ENCODE measurements at places on chromosomes 7 and 10.

DNA sequence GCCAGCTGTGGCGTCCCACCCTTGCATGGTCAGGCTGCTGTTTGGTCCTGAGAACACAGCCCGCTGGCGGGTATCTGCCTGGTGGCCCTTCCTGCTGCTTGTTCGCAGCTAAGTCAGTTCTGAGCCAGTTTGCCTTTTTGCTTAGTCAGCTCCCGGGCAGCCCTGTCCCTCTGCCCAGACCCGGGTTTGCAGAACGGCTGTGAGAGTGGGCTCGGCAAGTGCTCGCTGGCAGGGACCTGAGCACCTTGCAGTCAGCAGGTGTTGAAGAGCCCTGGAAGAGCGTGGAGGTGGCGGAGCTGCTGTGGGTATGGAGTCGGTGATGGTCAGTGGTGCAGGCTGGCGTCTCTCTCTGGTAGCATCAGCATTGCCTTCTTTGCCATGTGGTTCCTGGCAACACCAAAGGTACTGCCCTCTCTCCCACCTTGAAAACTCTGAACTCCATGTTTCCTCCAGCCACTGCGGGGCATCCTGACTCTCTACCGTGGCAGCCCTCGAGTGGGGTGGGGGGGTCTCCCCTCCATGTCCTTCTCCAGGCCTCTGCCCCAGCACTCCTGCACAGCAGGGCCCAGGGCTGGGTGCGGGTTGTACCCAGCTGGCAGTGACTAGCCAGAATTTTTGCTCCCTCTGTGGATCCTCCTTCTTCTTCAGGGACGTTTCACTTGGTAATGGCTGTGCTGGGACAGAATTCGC is 4.6 kb downstream of the INPP5A start:
- DNase-seq = no peak

DNA sequence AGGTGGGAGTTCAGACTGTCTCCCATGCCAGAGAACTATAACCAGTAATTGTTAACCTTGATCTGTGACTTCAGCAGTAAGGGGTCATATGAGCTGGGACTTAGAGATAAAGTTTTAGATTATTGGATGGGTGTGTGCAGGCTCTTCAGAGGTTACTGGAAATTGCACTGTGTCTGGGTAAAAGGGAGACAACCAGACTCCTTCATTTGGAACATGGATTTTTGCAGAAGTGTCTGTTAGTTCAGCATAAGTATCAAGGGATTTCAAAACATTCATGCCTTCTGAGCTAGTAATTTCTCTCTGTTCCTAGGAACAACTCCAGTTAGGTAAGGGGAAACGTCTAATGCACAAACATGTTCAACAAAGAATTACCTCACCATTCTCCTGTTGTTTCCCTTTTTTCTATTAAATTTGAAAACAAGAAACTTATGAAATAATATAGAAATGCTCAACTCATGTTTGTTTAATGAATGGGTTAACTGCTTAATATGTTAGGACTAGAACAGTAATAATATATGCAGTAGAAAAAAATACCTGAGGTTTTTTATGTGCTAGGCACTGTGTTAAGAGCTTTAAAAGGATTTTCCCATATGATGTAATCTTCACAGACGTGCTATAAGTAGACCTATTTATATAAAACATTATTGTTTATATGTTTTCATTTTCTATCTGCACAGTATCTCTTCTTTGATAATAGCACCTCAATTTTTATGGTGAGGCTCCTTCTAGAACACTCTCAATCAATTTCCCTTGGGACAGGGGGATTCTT is 233.0 kb downstream of the CACNA2D1 start:
- DNase-seq = no peak

DNA sequence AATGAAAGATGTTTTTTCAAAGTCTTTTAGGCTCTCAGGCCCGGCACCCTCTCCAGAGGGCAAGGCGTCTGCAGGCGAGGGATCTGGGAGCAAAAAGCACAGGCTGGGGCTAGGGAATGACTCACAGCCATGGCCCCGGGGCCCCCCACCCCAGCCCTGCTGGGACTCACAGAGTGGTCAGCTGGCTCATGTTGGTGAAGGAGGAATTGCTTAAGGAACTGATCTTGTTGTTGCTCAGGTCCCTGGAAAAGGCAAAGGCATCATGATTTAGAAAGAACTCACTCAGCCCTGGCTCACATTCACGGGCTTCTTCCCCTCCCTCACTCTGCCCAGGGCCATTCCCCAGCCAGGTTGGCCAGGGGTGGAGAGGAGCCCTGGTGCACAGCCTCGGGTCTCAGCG is 151.5 kb downstream of the SLIT1 start:
- no peak for DNase-seq

DNA sequence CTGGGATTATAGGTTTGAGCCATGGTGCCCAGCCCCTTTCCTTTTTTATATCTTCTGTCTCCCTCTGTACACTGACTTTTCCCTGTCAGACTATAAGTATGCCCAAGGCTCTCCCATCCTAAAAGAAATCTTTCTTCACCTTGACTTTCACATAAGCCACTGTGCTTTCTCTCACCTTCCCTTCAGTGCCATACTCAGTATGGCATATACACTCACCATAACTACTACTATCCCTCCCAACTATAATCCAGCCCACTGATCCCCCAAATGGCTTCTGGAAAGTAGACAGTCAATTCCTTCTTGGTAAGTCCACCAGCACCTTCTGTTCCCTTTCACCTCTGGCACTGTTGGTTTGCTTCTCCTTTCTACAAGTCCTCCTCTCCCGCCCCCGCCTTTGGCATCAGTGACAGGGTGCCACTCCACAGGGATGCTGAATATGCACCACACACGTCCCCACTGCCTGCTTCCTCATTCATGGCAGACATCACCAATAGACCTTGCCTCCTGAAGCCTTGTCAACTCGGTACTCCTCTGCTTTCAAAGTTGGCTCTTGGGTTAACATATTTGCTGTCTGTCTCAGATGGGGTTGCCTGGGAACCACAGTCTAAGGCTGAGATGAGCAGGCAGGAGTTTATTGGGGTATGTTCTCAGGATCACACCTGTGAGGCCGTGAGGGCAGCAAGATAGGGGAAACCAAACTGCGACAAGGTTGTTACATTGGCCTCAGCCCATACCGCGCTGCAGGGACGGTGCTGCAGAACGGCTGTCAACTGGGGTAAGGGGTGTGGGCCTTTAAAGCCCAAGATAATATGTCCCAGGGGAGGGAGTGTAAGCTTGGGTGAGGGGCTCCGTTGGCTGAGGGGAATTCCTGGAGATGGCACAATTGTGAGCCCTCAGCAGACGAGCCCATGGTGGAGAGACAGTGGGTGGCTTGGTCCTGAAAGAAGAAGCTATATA is 7.2 kb upstream of the PSAP start:
- no peak for DNase-seq

Data from BE2C (cell line).